ENCODE measurements at places on chromosomes 11 and 22.
A peak's percentile ranks its signal among the peaks of the same experiment; 100 is the strongest.

DNA sequence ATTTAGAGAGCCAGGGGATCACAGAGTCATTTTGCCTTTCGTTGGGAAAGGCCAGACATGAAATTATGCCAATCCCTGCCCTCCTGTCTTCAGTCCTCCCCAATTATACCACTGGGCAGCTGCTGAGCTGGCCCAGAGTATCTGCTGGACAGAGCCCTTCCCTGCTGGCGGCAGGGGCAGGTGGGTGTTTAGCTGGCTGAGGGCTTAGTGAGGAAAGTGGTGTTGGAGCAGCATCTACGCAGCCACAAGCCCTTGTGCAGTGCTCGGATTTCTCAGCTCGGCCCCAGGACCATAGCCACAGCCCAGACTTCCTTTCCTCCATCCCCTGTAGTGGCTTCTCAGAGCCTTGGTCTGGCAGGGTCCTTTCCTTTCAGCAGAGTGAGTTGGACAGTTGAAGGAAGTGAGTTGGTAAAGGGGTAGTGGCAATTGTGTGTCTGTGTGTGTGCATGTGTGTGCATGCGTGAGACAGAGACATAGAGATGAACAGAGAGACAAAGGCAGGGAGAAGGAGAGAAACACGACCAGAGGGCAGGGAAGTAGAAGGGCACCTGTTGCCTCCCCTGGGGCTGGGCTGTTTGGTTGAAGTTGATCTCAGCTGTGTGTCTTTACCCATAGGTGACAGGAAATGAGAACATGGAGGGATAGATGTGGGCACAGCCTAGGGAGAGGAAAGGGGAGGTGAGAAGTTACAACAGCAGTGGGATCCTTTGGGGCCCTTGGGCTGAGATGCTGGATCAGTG, 66.2 kb downstream of the GRIK4 start:
- DNase-seq = no peak

DNA sequence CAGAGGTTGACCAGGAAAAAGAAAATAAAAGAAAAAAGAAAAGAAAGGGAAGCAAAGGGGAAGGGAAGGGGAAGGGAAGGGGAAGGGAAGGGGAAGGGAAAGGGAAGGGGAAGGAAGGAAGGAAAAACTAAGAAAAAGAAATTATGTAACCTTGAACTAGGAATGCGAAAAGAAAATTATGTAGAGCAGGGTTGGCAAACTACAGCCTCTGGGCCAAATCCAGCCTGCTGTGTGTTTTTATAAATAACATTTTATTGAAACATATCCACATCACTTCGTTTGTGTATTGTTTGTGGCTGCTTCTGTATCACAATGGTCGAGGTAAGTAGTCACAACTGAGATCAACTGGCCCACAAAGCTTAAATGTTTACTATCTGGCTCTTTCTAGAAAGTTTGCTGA, 56.7 kb downstream of the CLPB start:
- no peak for DNase-seq

DNA sequence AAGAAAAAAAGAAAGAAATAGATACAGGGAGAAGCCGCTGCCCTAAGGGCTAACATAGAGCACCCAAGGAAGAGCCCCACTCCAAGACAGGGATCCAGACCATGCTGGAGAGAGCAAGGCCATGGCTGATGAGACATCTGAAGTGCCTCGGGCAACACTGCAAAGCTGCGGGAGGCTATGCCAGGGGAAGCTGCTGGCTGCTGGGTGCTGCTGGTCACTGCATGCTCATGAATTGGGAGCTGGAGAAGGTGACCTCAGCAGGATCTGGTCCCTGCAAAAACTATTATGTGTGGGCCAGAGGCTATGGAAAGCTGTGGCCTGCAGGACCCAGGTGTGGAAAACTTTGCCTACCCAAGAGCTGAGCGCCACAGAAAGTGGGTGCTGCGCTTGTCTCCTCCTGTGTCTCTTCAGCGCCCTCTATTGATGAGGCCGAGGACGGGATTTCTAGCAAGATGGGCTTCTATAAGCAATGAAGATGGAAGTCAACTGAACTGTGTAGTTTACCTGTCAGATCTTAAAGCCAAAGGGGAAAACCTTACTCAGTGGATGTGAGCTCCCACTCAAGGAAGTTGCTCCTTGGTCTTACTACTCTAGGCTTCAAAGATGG, 17.3 kb upstream of the SLC29A2 start:
- peak; percentile 34 for DNase-seq

DNA sequence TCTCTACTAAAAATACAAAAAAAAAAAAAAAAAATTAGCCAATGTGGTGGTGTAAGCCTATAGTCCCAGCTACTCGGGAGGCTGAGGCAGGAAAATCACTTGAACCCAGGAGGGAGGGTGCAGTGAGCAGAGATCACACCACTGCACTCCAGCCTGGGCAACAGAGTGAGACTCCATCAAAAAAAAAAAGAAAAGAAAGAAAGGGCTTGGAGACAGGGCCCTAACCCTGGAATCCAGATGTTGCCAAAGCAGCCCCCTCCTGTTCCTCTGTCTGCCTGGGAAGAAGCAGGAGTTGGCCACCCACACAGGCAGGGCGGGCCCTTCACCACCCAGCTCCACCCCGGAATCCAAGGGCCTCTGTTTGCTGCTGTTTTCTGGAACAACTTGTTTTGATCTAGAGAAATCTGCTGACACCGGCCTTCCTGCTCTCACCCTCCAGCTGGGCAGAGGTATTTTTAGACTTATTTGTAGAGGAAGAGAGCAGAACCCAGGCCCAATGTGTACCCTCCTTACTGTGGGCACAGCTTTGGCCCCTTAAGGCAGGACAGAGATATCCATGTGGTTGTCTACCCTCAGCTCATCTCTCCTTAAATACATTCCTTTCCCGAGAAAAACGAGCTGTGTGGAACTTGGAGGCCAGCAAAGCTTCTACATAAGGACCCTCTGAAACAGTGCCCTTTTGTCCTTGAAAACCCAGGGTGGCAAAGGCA, 2.7 kb upstream of the NEAT1 start:
- DNase-seq = peak; percentile 90

- no peak for DNase-seq
Observed at GRCh38 chr11:65468874-65469333, 29.9 kb upstream of the MALAT1 start.

Data from GM04504 (cell line).